Cerebellar nuclear complex (tissue), 1 donor: ENCODE measurements at places on chromosomes 1 and 21.

DNA sequence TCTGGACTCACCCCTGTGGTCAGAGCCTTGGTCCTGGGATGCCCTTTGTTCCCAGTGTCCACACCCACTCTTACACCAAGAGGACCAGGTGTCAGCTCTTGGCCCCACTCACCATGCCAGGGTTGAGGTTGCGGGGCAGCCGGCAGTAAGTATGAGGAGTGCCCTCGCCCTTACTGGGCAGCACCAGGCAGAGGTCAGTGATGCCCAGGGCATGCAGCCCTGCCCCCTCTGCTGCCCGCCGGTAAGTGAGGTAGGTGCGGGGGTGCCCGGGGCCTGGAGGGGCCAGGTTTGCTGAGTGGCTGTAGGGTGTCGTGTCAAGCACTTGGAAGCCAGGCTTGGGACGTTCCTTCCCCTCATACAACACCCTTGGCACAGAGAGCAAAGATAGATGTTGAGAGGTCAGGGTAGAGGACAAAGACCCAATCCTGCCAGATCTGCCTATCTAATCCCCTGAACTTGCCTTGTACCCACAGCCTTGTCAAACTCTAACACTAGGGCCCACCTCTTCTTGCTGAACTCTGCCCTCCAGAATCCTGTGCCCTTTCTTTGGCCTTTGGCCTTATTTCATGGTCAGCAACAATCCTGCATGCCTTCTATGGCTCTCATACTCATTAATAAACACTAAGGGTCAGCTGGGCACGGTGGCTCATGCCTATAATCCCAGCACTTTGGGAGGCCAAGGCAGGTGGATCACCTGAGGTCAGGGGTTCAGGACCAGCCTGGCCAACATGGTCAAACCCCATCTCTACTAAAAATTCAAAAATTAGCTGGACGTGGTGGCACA lies 3.6 kb downstream of the DENND4B start:
- DNase-seq: no peak

GRCh38 chr1:2474933-2475371 lies 1.1 kb upstream of the PLCH2 start:
- DNase-seq: no peak

DNA sequence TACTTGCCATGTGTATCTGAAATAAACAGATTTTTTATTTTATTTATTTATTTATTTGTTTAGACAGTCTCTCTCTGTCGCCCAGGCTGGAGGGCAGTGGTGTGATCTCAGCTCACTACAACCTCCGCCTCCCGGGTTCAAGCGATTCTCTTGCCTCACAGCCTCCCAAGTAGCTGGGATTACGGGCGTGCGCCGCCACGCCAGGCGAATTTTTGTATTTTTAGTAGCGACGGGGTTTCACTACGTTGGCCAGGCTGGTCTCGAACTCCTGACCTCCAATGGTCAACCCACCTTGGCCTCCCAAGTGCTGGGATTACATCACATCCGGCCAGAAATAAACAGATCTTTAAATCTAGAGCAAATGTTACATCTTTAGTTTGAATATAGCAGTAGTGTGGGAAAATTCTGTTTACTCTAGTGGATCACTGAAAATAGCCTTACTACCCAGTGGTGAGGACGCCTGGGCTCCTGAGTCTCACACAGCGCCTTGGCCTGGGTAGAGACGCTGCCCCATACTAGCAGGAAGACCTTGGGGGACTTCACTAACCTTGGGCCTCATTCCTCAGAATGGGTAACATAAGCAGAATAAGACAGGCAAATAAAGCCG lies 709 bp downstream of the GART start:
- DNase-seq: no peak

GRCh38 chr1:241465673-241466072 lies 53.9 kb downstream of the FH start:
- no peak for DNase-seq

- no peak for DNase-seq
Measured at GRCh38 chr1:107358619-107359327, 217.9 kb downstream of the NTNG1 start.

DNA sequence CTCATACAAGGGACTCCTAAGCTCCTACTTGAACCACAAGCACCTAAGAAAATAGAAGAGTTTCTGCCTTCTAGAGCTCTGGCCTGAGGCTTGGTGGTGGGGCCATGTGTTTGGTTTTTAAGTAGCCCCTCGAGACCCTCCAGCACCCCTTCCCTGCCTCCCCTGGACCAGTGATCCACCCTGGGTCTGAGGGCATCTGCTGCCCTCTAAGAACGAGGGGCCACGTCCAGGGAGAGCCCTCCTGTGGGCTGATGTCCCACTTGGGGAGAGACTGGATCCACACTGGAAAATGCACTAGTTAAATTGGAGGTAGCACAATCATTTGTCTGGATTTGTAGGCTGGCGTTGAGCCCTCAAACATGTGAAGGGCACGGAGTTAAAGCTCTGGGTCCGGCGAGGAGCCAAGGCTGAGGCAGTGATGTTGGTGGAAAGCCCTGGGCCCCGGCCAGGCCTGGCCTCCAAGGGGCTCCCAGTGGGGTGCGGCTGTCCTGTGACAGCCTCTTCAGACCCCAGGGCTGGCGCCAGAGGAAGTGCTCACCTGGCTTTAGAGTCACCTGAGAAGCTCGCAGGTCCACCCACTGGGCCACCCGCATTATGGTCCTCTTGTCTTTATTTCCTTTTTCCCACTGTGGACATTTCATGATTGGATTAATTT lies 65.2 kb downstream of the SLC37A1 start:
- DNase-seq: no peak

DNA sequence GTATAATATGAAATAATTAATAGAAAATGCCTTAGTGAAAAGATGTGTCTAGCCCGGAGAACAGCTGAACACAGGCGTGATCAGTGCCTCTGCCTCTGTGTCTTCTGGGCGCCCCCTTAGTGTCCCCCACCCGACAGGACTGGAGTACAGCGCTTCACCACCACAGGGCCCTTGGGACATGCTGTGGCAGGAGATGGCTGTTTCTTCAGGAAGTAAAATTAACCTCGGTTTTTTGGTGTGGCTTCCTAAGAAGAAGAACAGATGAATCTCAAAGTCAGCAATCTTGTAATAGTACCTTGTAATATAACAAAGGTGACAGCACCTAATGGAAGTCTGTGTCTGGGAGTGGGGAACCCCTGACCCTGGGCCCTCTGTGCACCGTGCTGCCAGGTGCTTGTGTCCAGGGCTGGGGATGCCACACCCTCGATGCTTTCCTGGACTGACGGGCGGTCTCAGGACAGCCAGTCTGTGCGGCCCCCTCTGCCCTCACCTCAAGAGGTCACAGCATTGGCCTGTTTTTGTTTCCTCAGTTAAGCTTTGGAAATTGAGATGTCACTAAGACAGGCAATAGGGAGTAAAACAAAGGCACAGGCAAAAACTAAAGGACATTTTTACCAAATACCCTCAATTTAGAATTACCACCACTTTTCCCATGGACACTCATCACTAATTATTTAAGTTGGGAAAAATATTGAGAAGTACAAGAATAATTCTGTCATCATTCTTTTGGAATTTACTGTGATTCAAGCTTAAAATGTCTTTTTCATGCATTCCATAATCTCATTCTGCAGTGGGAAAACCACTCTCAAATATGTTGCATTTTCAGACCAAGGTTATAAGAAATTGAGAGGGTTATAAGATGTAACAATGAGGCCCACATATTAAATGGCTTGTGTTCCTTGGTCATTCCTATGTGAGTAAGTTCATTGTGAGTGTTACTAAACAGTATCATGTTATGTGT lies 79.3 kb downstream of the ADARB1 start:
- DNase-seq: no peak

GRCh38 chr1:20483833-20484518 lies 2.0 kb downstream of the CAMK2N1 start:
- no peak for DNase-seq

GRCh38 chr1:85313888-85314696 lies 37.7 kb upstream of the BCL10 start:
- no peak for DNase-seq

- no peak for DNase-seq
Measured at GRCh38 chr21:42503711-42504110, 7.7 kb upstream of the RSPH1 start.

- DNase-seq: no peak
Measured at GRCh38 chr1:6154525-6155319, 25.4 kb downstream of the CHD5 start.

DNA sequence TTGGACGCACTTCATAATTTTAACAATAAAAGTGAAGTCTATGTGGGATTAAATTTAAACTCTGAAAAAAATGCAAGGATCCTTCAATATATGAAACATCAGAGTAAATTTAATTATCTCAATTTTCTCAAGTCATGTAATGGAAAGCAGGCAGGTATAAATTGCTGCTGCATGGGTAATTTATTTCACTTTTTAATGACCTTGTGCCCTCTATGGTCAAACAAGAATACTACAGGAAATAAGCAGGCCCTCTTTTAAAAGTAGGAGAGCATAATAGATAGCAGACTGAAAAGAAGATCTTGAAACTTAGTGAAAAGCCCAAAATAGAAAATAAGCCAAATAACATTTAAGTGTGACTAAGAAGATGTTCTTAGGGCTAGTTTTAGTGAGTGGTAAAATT lies 22.9 kb downstream of the BCAS2 start:
- DNase-seq: no peak

DNA sequence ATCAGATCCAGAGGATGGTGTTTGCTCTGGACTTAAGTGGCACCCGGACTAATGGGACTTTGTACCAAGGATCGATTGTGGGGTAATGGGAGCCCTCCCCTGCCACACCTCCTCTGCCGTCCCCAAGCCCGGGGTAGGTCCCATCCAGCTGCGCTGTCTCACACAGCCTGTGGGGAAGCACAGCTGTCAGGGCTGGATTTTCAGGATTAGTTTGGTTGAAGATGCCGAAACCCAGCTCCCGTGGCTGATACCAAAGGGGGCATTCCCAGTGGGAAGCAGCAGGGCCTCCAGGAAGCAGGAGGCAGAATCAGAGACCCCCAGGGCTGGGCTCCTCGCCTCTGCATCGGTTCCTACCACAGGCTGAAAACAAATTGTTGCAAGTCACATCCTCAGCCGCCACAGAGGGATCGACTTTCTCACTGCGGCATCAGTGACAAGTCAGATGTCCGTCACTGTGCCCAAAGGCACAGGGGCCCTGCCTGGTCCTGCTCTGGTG lies 59.7 kb downstream of the MATN1 start:
- no peak for DNase-seq

DNA sequence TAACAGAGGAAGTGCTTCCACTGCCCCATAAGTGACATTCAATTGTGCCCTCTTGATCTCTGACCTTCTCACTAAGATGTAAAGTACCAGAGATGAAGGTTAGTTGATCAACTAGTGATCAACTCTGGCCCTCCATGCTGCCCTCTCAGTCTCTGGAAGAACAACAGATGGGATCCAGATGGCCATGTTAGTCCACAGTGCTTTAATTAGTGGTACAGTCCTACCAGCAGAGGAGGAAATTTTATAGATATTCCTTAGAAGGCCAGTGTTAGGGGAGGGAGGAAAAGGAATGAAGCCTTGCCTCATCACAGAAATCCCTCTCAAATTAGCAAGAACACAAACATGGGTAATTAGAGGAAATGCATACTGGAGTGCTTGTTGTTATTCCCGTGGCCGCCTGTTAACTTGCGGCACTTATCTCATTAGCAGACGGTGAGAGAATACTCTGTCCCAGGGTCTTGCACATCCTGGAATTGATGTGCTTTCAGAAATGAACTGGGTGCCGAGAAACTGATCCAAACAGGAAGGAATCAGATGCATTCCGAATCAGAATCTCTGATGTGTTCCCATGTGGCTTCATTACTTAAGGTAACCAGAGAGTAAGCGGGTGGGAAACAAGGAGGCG lies 91.1 kb upstream of the RGS4 start:
- no peak for DNase-seq

DNA sequence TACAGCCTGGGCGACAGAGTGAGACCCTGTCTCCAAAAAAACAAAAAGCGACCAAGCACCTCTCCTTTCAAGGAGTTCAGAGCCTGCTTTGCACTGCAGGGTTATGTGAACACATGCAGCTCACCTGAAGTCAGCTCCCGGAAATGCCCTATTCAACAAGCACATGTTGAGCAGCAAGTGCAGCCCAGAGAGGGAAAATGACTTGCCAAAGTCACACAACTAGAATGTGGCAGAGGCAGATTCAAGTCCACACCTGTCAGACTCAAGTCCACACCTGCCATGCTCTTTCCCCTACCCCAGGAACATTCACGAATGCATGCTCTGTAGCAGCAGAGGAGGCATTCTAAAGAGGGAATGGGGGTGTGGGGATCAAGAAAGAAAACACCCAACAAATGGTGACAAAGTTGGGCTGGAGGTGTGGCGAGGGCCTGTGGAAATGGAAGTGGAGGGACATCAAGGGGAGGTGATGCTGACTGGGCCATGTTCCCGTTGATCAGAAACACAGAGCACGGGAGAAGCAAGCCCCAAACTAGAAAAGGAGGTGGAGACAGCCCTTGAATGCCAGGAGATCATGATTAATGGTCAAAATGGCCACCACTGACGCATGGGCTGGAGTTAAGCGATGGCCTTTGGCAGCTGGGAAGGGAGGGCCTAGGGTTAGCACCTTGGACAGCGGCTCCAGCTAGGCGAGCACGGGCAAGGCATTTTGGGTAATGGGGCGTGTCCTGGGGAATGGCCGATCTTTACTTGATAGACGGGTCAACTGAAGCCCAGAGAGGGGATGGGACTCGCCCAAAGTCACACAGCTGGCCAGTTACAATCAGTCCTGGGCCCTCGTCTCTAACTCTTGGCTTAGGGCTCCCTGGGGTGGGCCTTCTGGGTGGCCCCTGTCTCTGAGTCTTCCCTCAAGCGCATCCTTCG lies 21.5 kb downstream of the RAP1GAP start:
- DNase-seq: no peak

DNA sequence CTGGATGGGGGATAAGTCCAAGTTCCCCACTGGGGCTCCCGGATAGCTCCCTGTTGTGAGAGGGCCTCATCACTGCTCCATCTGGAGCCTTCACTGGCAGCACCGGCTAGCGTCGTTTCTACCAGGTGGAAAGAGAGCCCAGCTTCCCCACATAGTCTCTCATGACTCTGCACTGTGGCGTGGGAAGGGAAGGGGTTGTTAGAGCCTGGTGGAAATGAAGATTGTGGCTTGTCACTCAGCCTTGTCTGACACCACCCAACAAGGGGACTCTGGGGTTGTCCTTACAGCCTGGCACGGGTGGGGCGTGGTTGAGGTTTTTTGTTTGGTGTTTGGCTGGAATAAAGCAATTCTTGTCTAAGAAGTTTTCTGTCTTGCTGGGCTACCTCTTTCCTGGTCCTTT lies 94.6 kb downstream of the ADARB1 start:
- DNase-seq: no peak

DNA sequence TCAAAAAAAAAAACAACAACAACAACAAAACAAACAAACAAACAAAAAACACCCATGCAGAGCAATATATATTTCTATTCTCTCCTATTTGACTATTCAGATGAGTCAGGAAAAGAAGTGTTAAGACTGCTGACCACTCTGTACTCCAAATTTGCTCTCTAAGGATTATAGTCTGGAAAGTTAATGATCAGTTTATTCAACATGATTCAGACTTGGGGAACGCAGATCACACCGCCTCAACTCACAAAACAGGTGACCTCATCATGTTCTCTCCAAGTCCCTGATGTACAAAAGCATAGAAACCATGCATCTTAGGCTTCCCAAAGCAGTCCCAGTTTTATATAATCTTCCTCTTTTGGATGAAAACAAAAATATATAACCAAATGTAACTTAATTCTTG lies 51.9 kb upstream of the PRRC2C start:
- DNase-seq: no peak
